ENCODE measurements at places on chromosomes 5 and 9.

GRCh38 chr5:179345433-179346321, at the start of gene ADAMTS2:
Gene ADAMTS2, minus strand, starts transcription at chr5:179345461. Its CDS starts 133 bp downstream, at chr5:179345328.
- peak; percentile 43 for DNase-seq

- no peak for DNase-seq
Observed at GRCh38 chr5:177588413-177588909, 3.5 kb upstream of the TMED9 start.

DNA sequence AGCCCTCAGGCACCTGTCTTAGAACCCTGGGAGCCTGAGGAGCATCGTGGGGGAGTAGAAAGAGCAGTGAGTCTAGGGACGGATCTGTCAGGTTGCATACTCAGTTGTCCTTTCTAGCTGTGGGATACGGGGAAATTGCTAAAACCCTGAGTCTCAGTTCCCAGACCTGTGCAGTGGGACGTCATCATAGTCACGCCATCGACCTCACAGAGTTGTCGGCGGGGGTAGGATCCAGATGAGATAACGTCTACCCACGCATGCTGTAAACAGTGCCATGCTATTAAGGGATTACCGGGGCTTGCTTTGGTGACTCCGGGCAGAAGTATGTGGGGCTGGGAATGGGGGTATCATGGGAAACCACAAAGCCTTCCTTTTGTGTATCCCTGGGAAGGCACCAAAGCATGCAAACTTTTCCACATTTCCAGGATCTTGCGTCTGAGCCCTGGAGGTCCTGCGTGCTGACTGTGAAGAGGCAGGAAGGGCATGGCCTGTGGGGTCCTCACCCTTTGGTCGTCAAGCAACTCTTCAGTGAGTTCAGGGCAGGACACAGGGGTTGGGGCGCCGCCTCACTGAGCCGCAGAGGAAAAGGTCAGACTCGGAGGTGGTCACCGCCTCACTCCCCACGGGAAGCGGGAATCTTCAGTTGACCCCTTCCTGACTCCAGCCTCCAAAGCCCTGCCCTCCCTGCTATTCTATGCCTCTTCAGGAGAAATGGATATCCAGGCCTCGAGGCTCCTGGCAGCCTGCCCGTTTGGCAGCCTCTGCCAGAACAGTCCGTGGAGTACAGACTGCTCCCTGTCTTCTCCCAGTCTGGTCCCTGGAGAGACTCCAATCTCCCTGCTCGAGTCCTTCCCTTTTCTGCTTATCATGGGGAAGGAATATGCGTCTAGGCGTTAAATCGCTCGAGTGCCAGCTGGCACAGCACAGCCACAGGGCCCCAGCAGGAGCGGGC, 186.8 kb upstream of the KLF9 start:
- peak; percentile 76 for DNase-seq

DNA sequence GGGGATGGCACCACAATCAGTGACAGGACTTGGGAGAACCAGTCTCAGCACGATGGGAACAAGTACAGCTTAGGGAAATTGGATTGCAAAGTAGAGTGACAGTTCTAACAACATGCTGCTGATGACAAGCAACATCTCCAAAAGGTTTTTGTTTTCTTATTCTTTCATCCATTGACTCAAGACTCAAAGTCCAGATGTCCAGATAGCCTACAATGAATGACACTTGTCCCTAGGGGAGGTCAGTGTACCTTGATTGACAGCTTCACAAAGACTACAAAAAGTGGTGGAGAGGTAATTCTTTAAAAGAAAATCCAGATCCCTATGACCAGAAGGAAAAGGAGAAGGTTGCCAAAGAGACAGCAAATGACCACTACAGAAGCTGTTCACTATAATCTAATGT, 323.9 kb downstream of the TMEM232 start:
- DNase-seq = no peak

GRCh38 chr5:111999286-111999685, 242.3 kb upstream of the NREP start:
- DNase-seq = no peak

GRCh38 chr5:52838326-52839015, 50.8 kb downstream of the ITGA1 start:
- peak; percentile 12 for DNase-seq

- DNase-seq = no peak
Observed at GRCh38 chr9:101018467-101018866, 10.1 kb upstream of the PLPPR1 start.

DNA sequence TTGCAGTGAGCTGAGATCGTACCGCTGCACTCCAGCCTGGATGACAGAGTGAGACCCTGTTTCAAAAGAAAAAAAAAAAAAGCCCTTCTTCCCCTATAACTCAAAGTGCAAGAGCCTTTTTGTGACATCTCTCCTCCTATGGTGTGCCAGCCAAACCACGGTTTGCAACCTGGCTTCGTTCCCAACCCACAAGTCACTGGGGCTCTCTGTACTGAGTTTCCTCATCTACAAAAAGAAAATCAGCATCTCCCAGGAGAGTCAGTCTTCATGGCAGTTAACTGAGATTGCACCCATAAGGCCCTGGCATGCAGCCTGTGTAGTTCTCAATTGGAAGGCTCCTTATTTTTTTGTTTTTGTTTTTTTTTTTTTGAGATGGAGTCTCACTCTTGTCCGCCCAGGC, 14.8 kb downstream of the ODF2 start:
- DNase-seq = no peak

DNA sequence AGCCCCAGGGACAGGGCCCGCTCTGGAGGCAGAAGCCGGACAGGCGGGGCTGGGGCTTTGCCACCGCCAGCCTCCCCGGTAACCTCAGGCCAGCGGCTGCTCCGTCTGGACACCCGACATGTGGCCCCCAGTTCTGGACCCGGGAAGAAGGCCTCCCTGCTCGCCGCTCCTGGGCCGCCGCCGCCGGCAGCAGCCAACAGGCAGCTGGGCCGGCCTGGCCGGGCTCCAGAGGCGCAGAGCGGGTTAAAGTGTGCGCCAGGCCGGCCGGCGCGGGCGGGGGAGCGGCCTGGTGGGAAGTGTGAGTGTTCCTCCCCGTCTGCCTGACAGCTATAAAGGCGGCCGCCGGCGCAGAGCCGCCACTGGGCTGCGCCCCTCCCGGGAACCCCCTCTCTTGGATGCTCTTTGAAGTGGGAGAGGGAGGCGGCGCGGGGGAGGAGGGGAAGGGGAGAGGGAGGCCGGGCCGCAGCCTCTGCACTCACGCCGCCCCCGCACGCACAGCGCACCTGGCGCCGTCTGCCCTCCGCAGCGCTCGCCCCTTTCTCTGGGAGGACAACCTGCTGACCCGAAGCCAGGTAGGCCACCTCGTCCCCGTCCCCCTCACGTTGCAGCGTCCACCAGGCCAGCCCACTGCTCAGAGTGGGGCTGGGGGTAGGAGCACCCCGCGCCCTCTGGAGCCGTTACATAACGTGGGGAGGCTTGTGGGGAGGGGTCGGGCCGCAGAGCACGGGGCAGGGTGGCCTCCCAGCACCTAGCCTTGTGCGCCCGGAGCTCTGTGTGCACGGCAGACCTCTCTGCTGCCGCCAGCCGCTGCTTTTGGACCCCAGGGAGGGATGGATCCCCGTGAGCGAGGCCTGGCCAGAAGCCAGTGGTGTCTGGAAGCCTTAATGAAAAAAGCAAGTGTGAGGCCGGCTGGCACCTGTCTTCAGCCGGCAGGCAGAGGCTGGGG, at the start of gene ADAMTSL2:
Gene ADAMTSL2 (plus strand): TSS at position 359 of the 946 bp plus-strand sequence. CDS start 2,009 bp downstream, outside the sequence.
- DNase-seq = no peak

GRCh38 chr9:92718086-92719001, 46.3 kb downstream of the BICD2 start:
- no peak for DNase-seq

- no peak for DNase-seq
Observed at GRCh38 chr9:94946256-94946655, 219.8 kb downstream of the AOPEP start.

GRCh38 chr9:89746385-89747116, 141.7 kb downstream of the GADD45G start:
- DNase-seq = no peak

DNA sequence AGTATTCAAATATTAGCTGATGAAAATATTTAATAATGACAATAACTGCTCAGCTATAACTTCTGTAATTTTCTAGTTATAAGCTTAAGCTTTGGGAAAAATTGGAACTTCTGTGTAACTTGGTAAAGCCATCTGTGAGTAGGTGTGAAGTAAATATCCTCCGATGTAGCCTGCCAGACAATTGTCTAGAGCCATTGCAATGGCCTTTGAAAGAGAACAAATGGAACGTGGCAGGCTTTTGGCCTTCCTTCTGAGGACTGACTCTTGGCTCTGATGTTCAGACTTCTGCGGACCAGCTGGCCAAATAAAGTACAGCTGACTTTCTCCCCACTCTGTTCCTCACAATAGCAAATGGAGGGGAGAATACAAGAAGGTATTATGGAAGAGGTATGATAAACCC, 203.4 kb upstream of the NMUR2 start:
- no peak for DNase-seq

DNA sequence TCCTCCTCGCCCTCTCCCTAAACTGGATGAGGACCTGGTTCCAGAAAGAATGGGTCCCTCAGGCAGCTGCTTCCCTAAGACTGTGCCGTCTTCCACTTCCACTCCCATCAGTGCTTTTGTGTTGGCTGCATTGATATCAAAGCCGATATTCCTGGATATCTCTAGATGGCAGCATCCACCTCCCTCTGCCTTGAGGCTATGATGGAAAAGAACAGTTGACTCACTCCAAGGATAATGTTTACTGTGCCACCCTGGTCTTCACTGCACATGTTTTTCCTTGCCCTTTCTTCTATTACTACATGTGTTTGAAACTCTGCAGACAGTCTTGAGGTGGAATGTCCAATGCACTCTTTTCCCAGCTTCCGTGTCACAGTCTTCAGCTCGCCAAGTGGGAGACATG, 211.6 kb downstream of the MAST4 start:
- peak; percentile 42 for DNase-seq

GRCh38 chr5:1162751-1163150, 38.6 kb upstream of the SLC6A19 start:
- DNase-seq = no peak

- no peak for DNase-seq
Observed at GRCh38 chr5:103422756-103423155, 139.8 kb downstream of the NUDT12 start.

DNA sequence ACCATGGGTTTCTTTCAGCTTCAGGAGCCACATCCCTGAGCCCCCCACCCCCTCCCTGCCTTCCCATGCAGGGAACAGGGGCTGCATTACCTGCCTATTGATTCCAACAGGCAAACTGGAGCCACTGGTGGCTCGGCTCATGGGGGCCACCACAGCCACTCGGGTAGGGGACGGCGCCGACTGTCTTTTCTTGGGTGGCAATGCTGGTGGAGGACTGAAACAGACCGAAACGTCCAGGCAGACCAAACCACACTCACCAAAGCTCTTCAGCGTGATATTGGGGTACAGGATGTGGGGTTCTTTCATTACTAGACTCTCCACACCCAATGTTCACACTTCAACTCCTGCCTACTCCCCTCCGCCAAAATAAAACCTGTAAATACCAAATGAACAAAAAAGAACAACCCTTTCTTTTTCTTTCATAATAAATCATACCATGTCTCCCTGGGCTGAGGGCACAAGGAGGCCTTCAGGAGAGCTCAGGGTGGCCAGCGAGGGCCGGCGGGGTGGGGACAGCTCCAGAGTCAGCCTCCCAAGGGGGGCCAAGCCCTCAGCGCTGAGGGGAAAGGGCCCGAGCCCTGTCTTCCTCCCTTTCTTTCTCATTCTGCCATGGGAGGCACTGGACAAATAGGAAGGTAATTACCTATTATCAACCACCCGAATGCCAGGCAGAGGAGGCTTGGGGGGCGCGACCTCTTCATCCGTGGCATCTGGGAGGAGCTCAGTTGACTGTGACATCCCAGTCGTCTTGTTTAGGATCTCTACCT, 83.3 kb downstream of the PRRT1B start:
- no peak for DNase-seq

DNA sequence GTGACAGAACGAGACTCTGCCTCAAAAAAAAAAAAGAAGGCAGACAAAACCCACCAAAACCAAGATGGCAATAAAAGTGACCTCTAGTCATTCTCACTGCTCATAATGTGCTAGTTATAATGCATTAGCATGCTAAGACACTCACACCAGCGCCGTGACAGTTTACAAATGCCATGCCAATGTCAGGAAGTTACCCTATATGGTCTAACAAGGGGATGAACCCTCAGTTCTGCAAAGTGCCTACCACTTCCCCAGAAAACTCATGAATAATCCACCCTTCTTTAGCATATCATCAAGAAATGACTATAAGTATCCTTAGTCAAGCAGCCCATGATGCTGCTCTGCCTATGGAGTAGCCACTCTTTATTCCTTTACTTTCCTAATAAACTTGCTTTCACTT, 4.7 kb upstream of the BICD2 start:
- no peak for DNase-seq

- no peak for DNase-seq
Observed at GRCh38 chr9:38039907-38040682, 28.9 kb downstream of the SHB start.

DNA sequence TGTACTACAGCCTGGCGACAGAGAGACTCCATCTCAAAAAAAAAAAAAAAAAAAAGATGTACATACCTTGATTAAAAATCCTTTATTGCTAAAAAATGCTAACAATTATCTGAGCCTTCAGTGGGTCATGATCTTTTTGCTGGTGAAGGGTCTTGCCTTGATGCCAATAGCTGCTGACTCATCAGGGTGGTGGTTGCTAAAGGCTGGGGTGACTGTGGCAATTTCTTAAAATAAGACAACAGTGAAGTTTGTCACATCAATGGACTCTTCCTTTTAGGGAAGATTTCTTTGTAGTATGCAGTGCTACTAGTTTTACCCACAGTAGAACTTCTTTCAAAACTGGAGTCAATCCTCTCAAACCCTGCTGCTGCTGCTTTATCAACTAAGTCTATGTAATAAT, 33.9 kb upstream of the OTULINL start:
- DNase-seq = no peak

GRCh38 chr5:24767086-24767485, 122.3 kb upstream of the CDH10 start:
- no peak for DNase-seq

- no peak for DNase-seq
Observed at GRCh38 chr5:39270225-39270848, 51.0 kb upstream of the FYB1 start.

DNA sequence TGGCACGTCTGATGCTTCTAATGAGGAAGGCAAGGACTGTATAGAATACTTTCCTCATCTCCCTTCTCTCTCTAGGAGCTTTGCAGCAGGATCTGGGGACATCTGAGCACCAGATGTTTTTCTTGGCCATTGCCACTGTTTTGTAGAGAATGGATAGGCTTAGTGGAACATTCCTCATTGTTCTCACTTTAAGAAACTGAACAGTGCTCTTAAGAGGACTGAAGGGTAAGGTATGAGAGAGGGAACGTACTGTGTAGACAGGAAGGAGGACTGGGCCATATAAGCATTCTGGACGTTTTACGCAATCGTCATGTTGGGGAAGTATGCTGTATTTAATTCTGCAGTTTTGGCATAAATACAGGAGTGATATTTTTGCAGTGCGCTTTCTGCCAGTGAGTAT, 70.6 kb downstream of the SMARCA2 start:
- DNase-seq = no peak

- no peak for DNase-seq
Observed at GRCh38 chr5:310516-310915, 11.0 kb upstream of the AHRR start.

GRCh38 chr5:178440181-178440580, 150.0 kb downstream of the COL23A1 start:
- DNase-seq = no peak

- no peak for DNase-seq
Observed at GRCh38 chr5:156401804-156402203, 74.8 kb downstream of the SGCD start.
